ENCODE measurements at places on chromosomes 6 and 20.

DNA sequence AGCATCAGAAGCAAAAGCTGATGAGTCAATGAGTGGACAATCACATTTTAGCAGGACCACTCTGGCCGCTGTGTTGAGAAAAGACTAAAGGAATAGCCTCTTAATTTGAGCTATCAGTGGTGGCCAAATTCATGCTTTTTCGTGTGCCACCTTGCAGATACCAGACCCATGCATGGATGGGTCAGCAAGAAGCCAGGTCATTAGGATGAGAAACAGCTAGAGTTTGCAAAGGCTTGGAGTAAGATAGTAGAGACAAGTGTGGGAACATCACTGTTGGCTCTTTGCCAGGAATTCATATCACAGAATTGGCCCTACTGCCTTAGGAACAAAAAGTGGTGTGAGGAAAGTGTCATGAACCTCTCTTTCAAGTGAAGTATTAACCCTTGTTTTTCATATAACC lies 25.5 kb downstream of the MRAP2 start:
- DNase-seq, result no peak

DNA sequence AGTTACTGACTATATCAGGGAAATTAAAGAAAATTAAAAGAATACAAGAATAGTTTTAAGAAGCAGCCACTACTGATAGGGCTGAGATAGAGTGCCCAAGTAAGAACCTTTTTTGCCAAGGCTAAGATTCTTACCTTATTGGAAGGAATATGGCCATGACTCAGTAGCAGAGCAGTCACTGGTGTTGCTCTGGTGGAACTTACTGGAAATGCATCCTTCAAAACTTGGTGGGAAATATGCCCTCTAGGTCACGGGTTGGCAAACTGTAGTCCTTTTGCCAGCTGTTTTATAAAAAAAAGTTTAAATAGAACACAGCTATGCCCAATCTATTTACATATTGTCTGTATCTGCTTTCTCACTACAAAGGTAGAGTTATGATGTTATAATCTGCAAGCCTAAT lies 6.0 kb downstream of the HSF2 start:
- DNase-seq, result no peak

DNA sequence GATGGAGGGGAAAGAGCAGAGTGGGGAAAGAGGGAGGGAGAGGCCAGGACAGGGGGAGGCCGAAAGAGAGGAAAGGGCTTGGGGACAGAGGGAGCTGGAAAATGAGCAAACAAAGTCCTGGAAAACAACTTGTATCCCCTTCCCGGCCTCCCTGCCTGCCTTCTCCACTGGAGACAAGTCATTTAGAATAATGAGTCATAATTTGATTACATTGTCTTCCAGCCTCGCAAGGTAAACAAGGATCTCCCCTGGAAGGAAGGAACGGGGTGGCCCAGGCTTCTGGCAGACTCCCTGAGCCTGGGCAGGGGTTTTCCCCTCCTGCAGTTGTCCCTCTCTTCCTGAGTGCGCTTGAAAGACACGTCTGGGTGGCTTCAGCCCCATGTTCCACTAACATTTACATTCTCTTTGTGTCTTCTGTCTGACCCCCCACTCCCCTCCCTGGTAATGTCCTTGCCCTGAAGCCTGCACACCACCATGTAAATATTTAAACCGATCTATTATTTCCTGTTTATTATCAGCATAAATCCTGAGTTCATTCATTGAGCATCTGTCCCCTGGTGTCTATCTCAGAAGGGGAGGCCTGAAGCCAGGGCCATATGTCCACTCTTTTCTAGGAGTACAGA lies 12.1 kb upstream of the MRPS18A start:
- no peak for DNase-seq

GRCh38 chr20:48747840-48748414 lies 79.9 kb downstream of the PREX1 start:
- DNase-seq, result no peak

DNA sequence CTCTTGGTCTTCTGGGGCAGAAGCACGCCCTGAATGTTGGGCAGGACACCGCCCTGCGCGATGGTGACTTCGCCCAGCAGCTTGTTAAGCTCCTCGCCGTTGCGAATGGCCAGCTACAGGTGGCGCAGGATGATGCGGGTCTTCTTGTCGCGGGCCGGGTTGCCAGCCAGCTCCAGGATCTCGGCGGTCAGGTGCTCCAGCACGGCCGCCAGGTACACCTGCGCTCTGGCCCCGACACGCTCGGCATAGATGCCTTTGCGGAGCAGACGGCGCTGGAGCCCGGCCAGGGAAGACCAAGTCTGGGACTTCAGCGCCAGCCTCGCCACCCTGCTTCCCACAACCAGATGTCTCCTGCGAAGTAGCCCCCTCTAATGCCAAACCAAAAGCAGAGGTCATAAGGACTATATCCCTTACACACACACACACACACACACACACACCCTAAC lies 8.0 kb upstream of the SLC17A3 start:
- DNase-seq, result peak; percentile 53

DNA sequence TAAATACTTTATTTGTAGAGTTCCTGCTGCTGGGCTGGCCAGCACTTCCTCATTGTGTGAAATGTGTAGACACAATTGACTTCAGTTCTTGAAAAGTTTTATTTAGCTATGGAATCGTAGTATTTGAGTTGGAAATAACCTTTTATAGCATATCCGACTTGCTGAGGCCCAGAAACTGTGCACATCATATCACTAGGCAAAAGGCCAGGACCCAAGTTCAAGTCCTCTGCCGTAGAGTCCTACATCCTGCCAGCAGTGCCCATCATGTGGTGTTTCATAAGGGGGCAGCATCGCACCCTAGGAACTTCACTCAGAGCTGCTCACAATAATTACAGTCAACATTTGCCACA lies 207.7 kb upstream of the SNX9 start:
- DNase-seq, result no peak

- no peak for DNase-seq
Observed at GRCh38 chr6:161023316-161023715, 31.7 kb downstream of the MAP3K4 start.

- DNase-seq, result no peak
Observed at GRCh38 chr20:47711046-47711752, 74.1 kb downstream of the SULF2 start.

GRCh38 chr6:157814883-157815282 lies 8.2 kb upstream of the SNX9 start:
- DNase-seq, result no peak

Data from activated CD8-positive, alpha-beta memory T cell treated with anti-CD3 and anti-CD28 coated beads, Interleukin-2, amount 10 ng/mL, durations not matched to agents 7 days and 5 days (primary cell).